AML-193 (cell line): ENCODE measurements at places on chromosomes 5 and 9.
A peak's percentile ranks its signal among the peaks of the same experiment; 100 is the strongest.

GRCh38 chr5:643351-643801 is 31.2 kb downstream of the CEP72 start:
- no peak for DNase-seq

DNA sequence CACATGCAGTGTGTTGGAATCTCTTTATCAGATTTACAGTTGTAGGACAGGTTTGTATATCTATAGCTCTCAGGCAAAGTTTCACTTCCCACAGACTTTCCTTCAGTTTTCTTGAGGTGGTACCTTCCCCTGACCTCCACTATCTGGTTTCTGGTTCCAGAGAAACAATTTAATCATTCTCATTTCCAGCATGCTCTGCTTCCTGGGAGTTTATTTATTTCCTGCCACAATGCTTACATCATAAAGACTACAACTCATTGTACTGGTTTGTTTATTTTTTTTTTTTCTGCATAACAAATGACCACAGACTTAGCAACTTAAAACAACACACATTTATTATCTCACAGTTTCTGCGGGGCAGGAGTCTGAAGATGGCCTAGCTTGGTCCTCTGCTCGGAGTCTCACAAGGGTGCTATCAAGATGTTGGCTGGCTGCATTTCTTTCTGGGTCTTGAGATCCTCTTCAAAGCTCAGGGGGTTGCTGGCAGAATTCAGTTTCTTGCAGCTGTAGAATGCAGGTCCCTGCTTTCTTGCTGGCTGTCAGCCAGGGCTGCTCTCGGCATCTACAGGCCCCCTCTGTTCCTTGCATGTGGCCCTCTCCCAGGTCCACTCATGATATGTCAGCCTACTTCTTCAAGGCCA is 247.7 kb downstream of the ENC1 start:
- no peak for DNase-seq

- no peak for DNase-seq
These were observed 252.8 kb downstream of the FBXL7 start for GRCh38 chr5:15752663-15753285.

GRCh38 chr5:14149672-14150274 is 6.6 kb downstream of the TRIO start:
- no peak for DNase-seq

DNA sequence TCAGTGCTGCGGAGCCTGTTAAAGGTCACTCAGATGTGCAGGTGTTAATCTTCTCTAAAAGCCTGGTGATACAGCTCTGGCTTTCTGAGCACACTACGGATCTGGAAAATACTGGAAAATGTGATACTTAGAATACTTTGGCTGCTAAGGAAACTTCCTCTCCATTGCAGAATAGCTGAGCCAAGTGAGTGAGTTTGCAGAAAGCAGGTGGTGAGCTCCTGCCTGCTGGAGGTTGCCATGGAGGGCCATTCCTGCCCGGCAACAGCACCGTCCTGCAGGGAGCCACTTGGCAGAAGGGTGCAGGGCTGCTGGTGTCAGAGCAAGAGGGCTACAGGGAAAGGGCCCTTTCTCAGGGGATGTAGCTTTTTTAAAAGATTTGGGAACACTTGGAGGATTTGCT is 40.7 kb downstream of the SECISBP2 start:
- DNase-seq, result no peak

GRCh38 chr9:118384531-118385100 is 680.4 kb downstream of the TLR4 start:
- DNase-seq, result no peak

DNA sequence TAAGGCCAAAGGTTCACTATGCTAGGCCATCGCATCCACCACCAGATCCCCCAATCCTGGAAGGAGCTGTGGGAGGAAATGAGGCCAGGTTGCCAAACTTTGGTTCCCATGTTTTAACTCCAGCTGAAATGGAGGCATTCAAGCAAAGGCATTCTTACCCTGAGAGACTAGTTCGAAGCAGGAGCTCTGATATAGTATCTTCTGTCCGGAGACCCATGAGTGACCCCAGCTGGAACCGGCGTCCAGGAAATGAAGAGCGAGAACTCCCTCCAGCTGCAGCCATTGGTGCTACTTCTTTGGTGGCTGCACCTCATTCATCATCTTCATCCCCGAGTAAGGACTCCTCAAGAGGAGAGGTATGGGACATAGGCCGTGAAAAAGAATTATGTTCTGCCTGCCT is 75.6 kb downstream of the GAPVD1 start:
- DNase-seq, result no peak

- no peak for DNase-seq
These were observed 256.5 kb upstream of the MVB12B start for GRCh38 chr9:126070058-126070655.

DNA sequence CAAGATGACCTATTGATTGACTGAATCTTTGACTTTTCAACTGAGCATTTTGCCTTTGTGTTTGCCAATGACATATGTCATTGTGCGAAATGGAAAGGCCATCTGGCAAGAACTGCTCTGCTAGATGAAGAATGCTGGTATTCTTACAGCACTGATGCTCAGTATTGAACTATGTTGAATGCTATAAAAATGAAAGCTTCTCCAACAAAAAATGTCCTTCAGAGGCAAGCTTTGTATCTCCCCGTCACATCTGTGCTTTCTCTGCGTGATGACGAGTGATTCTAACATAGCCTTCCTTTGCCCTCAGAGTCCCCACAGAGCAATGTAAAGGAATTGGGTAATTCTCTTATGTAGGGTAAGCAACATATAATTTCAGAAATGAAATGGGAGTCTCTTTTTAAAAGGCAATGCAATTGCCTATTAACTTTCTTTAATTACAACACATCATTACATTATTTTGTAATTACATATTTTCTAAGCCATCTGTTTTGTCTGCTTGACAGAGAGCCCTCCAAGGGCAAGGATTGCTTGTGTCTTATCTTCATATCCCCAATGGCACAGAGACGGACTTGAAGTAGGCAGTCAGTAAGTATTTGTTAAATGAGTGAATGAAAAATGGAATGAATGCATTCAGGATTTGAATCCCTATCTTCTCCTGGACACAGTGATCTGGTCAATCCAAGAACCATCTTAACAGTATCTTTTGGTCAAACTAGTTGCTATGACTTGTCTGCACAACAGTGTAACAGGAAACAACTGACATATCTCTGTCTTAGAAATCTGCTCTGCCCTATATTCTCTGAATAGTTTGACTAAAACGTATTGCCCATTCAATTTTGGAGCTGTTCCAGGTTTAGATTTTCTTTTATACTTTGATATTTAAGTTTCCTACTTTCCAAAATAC is 46.1 kb downstream of the ENC1 start:
- no peak for DNase-seq

- peak; percentile 29 for DNase-seq
These were observed 366.9 kb downstream of the DMRTA1 start for GRCh38 chr9:22813529-22813928.

DNA sequence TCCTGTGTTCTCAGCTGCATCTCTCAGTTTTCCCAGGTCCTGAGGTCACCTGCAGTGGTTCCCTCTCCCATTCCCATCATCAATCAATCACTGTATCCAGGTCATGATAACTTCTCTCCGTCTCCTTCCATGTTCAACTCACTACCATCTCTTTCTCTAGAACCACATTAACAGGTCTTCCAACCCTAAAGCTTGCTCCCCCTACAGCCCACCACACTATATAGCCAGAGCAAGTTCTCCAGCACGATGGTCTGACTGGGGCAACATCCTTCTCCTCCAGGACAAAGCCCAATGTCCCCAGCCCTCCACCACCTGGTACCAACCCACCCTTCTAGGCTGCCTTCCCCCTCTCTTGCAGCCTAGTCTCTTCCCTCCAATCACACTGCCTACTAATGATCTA is 241.6 kb downstream of the CDK5RAP2 start:
- no peak for DNase-seq

GRCh38 chr9:117305454-117305853 is 109.4 kb downstream of the ASTN2 start:
- no peak for DNase-seq

GRCh38 chr5:175747539-175748060 is 89.7 kb downstream of the HRH2 start:
- no peak for DNase-seq

DNA sequence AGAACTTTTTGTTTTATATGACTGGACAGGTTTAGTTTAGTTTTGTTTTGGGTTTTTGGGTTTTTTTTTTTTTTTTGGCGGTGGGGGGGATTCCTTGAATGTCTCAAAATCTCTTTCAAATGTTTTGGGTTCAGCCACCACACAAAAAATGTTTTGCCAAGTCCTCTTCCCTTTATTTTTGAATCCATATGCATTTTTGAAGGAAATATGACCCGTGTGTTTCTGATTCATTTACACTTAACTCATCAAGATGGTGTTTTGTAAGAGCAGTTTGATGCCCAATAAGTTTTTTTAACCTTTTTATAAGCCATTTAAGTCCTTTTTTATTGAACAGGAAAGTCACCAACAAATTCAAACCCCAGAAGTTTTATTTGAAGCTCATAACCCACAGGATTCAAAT is 209.8 kb downstream of the CWC27 start:
- DNase-seq, result no peak

GRCh38 chr9:68947842-68948569 is 65.9 kb downstream of the PRKACG start:
- DNase-seq, result no peak

GRCh38 chr9:136129176-136129575 is 10.5 kb upstream of the TMEM250 start:
- no peak for DNase-seq

DNA sequence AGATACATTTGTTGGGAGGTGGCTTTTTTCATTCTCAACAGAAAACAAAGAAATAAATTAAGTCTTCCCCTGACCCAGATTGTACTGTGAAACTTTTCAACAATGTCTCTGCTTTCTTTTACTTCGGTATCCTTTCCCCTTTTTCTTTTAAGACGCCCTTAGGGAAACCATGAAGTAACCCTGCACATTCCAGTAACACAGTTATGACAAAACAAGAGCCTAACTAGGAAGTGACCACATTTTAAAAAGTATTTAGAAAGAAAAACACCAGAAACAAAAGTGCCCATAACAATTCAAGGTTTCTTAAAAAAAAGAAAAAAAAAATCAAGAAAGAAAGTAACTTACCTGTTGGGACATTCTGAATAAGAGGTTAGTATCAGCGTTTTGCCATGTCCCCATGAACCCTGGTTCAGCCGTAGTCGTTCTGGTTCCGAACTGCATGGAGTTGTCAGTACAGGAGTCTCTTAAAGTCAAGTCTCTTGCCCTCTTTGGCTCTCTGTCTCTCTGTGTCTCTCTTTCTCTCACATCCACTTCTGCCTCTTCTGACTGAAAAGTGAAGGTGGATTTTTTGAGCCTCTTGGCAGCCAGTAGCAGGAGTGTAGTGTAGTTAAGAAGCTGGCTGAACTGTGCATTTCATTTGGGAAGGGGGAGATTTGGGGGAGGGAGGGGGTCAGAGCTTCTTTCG is 142.9 kb downstream of the BNC2 start:
- no peak for DNase-seq

- no peak for DNase-seq
These were observed 118.7 kb upstream of the ATP10B start for GRCh38 chr5:160970605-160971191.

GRCh38 chr5:72667708-72668107 is 148.8 kb upstream of the TNPO1 start:
- no peak for DNase-seq

- DNase-seq, result no peak
These were observed 71.4 kb downstream of the SEMA4D start for GRCh38 chr9:89426384-89426961.

GRCh38 chr9:105958587-105958986 is 264.2 kb downstream of the TMEM38B start:
- DNase-seq, result no peak

DNA sequence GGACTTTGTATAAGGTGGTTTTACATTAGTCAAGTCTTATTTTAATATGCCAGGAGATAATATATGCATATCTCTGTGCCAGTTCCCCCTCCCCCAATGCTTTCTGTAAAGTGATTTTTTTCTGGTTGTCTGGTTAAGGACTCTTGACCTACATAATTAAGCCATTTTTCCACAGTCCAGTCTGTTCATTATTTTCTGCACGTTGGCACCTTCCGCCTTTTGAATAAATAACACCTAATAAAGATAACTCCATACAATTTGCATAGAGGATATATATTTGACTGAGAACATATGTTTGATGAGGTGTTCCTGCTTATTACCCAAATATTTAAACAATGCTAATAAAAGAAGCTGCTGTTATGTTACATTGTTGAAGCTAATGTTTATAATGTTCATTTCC is 320.9 kb downstream of the DMAC1 start:
- DNase-seq, result no peak

DNA sequence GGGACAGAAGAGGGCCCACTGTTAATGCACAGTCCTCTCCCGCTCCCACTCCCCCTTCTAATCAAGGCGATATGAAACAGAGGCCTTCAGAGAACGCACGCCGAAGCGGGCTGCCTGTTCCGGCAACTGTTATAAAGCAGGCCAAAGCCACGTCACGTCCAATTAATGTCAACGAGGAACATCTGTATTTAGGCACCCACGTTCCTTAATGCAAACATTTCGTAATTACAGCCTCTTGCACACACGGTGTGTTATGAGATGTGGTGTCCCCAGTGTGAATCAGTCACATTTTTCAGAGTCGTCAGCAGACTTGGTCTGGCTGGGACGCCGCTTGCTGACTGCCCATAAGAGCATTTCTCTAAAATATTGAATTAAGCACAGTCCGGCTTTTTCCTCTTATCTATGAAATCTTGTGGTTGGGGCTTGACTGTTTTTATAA is 339.0 kb downstream of the NSG2 start:
- DNase-seq, result no peak

GRCh38 chr9:136644343-136644592 is 18.4 kb upstream of the EGFL7 start:
- peak; percentile 71 for DNase-seq

DNA sequence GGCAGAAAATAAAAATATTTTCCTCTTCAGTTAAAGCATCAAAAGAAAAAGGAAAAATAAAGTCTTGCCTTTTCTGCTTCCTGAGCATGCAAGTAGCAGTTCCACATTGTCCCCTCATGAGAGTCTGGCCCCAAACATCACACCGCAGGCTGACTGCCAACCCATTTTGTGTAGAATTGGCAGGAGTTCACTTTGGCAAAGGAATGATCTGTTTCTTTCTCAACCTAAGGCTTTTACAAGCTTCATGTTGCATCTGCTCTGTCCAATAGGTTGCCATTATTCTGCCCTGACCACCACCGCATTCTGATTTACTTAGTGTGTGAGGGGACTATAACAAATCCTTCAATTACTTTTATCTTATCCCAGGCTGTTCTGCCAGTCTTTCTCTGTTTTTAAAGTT is 249.5 kb downstream of the ISL1 start:
- no peak for DNase-seq
